Nephron progenitor cell (in vitro differentiated cells): ENCODE measurements at places on chromosomes 13 and 19.

DNA sequence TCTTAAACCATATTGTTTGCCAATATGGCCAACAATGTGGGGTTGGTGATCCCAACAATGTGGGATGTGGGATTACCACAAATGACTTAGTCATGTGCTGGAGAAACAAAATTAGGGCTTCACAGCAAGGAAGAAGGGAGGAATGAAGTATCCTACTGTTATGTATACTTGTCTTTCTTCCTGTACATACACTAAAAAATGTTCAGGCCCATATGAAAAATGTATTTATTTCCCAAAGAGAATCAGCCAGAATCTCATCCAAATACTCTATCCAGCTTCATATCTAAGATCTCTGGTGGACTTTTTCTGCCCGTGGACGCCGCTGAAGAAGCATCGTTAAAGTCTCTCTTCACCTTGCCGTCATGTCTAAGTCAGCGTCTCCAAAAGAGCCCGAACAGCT, at the start of gene HNRNPA1L2:
TSS of gene HNRNPA1L2 (plus strand) at position 301 of the 400 bp plus-strand sequence. CDS start at position 363, 62 bp downstream.
- no peak for DNase-seq

DNA sequence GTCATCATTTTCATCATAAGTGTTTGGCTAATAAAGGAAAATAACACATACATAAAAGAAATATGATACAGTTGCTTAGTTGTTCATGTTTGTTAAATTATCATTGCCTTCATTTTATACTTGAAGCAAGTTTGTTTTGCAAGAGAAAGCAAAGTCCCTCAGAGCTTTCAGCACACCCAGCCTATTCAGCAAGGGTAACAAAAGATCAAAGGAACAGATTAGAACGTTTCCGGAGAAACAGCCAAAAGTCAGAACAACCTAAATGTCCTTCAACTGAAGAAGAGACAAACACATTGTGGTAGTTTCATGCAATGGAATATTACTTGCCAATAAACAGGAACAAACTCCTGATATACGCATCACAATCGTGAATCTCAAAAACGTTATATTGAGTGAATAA, 380.7 kb downstream of the MZT1 start:
- DNase-seq: no peak

DNA sequence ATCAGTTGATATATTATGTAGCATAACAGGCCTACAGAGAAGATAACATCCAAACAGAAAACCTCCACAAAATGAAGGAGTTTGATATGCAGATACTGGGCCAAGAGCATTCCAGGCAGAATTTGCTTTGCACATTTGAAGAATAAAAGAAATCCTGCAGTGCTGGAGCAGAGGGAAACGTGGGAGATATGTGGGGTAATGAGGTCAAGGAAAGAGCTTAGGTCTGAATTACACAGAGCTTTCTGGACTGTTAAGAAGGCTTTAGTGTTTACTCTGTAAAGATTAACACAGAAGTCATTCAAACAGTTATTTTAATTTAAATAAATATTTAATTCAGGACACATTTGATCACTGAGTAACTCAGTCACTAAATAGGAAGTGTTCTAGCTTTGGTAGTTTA, 692.7 kb downstream of the PCDH9 start:
- no peak for DNase-seq

GRCh38 chr19:28606269-28607032, 606.5 kb downstream of the UQCRFS1 start:
- no peak for DNase-seq

DNA sequence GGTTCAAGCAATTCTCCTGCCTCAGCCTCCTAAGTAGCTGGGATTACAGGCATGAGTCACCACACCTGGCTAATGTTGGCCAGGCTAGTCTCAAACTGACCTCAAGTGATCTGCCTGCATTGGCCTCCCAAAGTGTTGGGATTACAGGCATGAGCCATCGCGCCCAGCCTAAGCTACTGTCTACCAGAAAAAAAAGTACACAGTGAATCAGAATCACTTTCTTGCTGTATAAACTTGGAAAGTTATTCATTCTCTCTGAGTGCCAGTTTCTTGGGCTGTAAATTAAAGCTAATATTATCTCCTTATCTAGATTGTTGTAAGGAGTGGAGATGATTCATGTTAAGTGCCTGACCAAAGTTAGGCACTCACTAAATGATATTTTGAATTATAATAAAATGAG, 242.8 kb downstream of the ENOX1 start:
- no peak for DNase-seq

DNA sequence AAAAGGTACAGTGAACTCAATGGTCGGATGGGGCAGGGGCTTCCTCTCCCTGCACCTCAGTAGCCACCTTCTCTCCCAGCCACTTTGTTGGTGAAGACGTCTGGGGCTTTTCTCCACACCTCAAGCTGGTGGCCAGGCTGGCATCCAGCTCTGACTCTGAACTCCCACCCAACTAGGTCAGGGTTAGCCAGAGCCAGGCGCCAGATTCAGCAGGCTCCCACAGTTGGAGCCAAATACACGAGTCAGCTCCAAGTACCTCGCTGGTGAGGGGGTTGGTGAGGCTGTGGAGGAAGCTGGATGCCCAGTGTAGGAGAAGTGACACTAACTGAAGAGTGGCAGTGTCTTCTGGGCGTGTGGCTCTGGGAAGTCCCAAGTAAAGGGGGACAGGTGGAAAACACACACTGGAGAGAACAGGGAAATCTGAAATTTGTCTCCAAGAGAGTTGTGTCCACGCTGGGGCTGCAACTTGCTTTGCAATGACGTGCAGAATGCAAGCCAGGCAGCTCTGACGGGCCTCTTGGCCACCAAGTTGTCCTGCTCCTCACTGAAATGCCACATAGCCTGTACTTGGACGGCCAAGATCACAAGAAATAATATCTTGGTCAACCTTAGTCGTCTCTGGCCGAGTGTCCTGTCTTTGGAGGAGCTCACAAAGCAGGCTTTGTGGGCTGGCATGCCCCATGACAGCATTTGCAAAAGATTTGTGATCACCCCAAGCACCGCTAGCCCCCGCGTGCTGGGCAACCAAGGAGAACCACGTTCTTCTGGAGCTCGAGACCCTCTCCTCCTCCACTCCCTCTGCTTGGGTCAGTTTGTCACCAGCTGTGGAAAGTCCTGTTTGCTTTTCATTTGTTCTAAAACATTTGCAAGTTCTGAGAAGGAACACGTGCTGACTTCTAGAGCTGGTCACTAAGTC, 18.1 kb downstream of the SLC7A1 start:
- no peak for DNase-seq

DNA sequence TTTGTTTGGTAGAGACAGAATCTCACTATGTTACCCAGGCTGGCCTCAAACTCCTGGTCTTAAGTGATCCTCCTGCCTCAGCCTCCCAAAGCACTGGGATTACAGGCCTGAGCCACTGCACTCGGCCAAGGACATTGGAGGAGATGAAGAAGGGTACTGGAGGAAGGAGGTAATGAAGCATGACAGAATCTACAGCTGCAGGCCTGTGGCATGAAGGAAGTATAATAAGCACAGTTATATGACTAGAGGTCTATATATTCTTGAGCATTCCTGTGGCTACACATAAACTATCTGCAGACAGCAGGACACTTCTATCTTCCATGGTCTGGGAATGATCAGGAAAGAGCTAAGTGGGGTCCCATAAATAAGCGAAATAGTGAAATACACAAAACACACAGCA, 18.2 kb downstream of the ZNF565 start:
- no peak for DNase-seq

DNA sequence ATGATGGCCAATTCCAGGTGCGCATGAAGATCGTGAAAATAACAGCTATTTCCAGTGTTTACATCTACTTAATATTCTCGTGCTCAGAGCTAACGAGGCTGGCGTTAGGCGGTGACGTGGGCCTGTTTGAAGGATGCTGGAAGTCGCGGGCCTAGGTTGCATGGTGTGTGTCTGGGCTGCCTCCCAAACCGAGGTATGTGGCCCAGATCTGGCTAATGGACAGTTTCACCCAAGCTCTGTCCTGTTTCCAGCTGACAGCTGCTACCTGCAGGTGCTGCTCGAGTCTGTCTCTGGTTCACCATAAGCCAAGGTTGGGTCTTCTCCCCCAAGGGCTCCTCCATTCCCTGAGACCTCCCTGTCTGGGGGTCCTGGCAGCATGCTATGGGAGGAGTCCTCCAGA, 40.5 kb upstream of the KCTD15 start:
- DNase-seq: no peak

DNA sequence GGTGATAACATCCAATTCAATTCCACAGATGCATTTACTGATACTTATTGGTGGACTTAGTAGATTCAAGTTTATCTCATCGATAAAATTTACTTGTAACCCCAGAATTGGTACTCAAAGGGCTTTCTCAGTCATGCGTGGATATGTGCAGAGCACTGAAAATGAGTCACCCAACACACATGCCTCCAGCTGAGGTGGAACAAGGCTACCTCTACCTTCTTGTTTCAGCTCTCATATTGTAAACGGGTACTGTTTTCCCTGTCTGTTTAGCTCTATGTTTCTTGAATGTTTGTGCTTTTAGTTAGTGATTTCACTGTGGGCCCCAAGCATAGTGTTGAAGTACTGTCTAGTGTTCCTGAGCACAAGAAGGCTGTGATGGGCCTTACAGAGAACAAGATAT, 1.5 kb downstream of the LRRC63 start:
- no peak for DNase-seq

DNA sequence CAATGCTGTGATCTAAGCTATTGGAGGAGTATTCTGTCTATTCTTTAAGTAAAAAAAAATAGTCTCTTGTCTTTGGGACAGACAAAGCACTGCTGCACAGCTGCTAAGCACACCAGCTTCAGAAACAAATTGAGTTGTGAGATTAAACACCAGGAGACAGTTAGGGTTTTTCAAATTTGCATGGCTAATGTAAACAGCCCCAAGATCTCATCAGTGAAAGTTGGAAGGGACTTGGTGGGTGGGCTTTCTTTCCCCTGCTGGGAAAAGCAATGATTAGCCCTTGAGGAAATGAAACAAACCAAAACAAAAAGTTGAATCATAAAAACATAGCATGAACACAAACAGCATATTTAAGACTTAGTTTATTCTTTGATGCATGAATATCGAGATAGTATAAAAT, 143.6 kb upstream of the SLITRK1 start:
- DNase-seq: no peak

DNA sequence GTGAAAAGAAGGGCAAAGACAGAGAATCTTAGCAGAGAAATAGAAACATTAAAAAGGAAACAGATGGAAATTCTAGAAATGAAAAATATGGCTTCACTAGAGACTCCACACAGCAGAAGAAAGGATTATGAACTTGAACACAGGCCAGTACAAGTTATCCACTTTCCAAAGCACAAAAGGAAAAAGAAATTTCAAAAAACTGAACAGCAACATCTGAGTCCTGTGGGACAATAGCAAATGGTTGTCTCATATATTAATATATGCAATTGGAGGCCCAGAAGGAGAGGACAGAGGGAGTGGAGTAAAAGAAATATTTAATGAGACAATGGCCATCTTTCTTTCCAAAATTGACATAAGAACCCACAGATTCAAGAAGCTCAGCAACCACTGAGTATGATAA, 141.7 kb upstream of the GJB6 start:
- no peak for DNase-seq

- no peak for DNase-seq
Measured at GRCh38 chr19:40387155-40387554, 2.8 kb downstream of the HIPK4 start.

- peak; percentile 45 for DNase-seq
Measured at GRCh38 chr19:45424191-45425058, 708 bp upstream of the ERCC1 start.

- no peak for DNase-seq
Measured at GRCh38 chr13:78015782-78016181, 97.2 kb upstream of the EDNRB start.

DNA sequence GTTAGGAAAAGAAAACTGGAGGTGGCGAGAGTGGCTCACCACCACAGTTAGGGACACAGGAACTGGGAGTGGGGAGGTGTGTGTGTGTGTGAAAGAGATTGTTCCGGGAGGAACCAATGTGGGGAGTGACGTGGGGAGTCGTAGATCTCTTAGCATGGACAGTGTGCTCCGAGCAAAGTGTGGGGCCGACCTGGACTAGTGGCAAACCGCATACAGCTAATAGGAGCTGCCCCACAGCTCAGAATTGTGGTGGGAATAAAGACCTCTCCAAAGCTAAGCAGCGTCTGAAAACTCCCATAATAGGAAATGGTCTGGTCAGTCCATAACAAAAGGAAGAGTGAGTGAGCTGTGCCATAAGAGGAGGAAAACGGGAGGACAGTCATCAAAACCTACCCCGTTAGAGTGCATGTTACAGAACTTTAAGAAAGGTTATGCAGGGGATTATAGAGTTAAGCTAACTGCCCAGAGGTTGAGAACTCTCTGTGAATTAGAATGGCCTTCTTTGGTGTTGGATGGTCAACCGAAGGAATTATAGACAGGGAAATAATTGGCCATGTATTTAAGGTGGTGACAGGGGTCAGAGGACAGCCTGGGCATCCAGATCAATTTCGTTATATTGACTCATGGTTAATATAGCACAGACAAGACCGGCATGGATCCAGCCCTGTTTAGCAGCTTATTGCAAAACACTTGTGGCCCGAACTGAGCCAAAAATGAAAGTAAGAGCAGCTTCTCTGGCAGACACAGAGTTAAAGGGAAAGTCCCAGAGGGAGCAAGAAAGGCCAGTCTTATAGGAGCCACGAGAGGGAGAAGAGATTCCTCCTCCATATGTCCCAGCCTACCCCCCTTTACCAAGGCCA, 8.9 kb upstream of the SLC15A1 start:
- no peak for DNase-seq

GRCh38 chr13:108855737-108856387, 226.5 kb downstream of the MYO16 start:
- DNase-seq: no peak

DNA sequence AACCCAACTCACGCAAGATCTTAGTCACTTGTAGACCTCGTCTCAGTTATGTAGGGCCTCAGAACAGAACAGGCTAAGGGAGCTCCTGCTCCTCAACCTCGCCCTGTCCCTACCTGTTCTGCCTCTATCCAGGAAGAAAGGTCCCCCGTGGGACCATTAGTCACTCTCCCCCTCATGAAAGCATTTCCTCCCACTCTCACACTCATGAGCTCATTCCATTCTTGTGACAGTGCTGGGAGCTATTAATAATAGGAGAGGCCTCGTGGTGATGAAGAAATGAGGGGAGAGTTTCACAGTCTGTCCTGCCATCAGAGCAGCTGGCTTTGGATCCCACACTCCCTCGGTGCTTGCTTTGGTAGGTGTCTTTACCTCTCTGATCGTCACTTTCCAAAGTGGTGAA, 10.2 kb downstream of the PPP2R1A start:
- no peak for DNase-seq

GRCh38 chr13:51000571-51001260, 91.1 kb downstream of the RNASEH2B start:
- peak; percentile 40 for DNase-seq

- DNase-seq: no peak
Measured at GRCh38 chr13:36981156-36981743, 17.9 kb downstream of the ALG5 start.

DNA sequence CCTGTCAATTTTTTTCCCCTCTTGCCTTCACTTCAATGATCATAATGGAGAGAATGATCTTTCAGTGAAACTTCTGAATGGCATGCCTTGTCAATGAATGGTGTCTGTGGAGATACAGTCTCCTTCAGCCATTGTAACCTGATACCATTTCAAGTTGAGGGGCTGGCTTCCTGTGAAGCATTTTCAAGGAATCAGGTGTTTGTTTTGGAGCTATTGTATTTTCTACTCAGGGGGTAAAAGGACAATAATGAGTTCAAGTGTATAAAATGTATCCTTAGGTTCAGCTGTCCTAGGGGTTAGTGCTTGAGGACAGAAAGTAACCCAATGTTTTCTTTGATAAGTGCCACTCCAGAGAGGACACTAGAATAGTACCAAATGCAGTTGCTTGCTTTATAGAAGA, 23.8 kb upstream of the CBY2 start:
- no peak for DNase-seq
